IPS DF 6.9 (cell line): ENCODE measurements at places on chromosomes 3 and 15.

DNA sequence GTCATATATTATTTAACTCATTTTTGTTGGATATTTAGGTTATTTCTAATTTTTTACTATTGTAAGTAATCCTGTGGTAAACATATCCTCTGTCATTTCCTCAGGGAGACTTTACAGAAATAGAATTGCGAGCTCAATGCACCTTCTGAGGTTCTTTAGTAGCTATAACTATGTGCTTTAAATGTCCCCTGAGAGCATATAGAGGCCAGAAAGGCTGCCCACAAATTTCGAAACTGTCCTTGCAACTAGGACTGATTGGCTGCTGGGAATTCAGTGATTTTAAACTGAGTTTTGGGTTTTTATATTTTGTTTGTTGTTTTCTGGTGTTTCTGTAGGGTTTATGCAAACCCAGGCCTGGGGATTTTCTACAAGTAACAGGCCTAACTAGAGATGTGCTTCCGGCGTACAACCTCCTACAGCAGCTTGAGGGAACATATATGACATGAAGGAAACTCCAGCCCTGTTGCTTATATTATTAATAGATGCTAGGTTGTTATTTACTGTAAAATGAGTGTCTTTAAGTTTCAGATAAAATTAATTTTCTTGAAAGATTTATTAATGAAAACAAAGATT is 29.1 kb upstream of the P4HTM start:
- H3K4me3 ChIP-seq, result no peak overlapping the region
- H3K27me3 ChIP-seq, result no peaks in the 10 kb centered on the region
- peaks cover 3% of the 10 kb centered on the region; the same call in 1 of the 2 replicates for H3K4me1 ChIP-seq
- H3K27ac ChIP-seq, result no peak overlapping the region
- no peak for DNase-seq
- H3K36me3 ChIP-seq, result no peaks in the 10 kb centered on the region

GRCh38 chr3:78349571-78349970 is 1309.7 kb downstream of the ROBO2 start:
- no peaks in the 10 kb centered on the region for H3K27me3 ChIP-seq
- no peak overlapping the region for H3K27ac ChIP-seq
- H3K36me3 ChIP-seq, result no peaks in the 10 kb centered on the region
- H3K4me1 ChIP-seq, result no peaks in the 10 kb centered on the region; the same call in 1 of the 2 replicates

- H3K4me1 ChIP-seq, result no peaks in the 10 kb centered on the region
- H3K4me3 ChIP-seq, result no peak overlapping the region
- no peaks in the 10 kb centered on the region for H3K27me3 ChIP-seq
These were observed 63.9 kb upstream of the OSTN start for GRCh38 chr3:191135175-191135574.

DNA sequence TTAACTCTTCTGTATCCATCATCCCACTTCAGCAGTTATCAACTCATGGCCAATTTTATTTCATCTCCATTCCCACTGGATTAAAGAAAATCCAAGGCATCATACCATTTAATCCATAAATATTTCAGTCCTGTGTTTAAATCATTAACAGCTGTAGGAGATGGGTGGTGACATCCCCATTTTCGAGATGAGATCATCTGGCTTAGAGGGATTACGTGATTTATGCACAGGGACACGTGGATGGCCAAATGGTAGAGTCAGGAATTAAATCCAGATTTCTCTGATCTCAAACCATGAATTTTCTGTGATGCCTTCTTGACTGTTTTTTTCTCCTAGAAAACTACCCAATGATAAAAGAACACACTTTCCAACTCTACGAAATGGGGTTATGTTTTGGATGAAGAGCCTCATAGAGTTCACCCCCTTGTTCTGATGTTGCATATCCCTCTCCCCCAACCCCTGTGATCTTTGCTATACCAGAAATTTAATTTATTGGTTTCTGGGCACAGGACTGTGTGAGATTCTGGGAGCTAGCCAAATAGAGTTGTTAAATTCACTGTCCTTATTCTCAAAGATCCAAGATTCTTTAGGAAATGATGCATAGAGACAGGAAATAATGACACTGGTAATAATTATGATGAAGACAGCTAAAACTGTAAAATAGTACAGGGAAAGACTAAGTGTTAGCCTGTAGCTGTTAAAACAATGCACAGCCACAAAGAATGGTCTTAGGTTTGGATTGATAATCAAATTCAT is 7.4 kb downstream of the ZNF589 start:
- no peak overlapping the region for H3K27ac ChIP-seq
- H3K27me3 ChIP-seq, result no peaks in the 10 kb centered on the region
- H3K36me3 ChIP-seq, result peaks cover 19% of the 10 kb centered on the region; the same call in 1 of the 2 replicates
- no peak overlapping the region for H3K4me3 ChIP-seq

DNA sequence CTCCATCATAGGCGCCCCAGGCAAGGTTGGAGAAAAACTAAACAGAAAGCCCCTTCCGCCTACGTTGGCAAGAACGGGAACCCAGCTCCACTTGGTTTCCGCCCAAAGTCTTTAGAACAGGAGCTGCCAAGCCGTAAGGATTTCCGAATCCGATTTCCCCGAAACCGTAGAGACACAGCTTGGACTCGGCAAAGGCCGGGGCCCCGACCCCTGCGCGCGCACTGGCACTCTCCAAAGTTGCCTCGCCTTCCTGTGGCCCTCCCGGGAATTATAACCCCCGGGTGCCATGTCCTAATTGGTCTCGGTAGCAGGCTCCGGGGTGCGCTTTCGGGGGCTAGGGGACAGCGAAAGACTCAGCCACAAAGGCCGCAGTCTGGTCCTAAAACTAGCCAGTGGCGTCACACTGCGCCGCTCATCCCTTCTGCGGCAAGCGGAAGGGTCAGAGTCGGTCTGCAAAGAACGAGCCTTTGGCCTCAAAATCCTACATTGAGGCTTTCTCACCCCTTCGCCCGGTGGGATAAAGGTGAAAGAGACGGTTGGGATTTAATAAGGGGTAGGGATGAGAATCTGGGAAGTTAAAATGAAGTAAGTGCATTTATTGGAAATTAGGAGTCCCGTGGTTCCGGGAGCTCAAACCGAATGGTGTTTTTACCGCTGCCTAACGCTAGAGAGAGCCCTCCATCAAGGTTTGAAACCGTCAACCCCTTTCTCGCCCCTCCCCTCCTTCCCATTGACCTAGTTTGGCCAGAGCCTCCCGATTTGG is 6.8 kb downstream of the BCL6 start:
- no peak for DNase-seq
- H3K27me3 ChIP-seq, result no peaks in the 10 kb centered on the region
- H3K36me3 ChIP-seq, result no peaks in the 10 kb centered on the region
- H3K4me1 ChIP-seq, result peaks cover 3% of the 10 kb centered on the region

- H3K27me3 ChIP-seq, result no peaks in the 10 kb centered on the region
- H3K4me1 ChIP-seq, result peaks cover 8% of the 10 kb centered on the region; the same call in 1 of the 2 replicates
- no peaks in the 10 kb centered on the region for H3K36me3 ChIP-seq
- DNase-seq, result no peak
- H3K27ac ChIP-seq, result no peak overlapping the region
These were observed 68.9 kb downstream of the SMAD3 start for GRCh38 chr15:67134067-67134838.

DNA sequence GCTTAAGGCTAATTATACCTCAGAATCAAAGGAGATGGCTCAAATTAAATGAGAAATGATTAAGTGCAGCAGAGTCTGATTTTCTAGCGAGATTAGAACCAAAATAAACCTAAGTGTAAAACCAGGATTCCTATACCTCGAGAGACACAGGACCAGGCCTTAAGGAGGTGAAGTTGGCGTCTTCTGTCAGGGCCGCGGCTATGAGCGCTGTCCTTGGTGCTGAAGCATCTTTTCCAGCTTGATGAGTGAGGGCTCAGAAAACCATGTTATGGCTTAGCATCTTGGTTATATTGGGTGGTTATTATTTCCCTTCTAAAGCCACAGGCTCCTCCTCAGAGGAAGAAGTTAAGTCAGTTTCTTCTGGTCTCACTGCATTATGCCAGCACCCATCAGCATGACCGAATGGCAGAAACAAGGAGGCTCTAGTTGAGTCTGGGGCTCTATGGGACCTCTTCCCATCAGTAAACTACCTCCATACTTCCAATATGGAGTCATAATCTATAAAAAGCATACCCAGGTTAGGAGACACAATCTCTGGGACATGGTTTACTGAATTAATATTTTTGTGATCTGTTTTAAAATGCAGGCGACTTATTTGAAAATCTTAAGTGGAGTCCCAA is 120.1 kb upstream of the NMNAT3 start:
- H3K27me3 ChIP-seq, result no peaks in the 10 kb centered on the region
- no peaks in the 10 kb centered on the region for H3K36me3 ChIP-seq
- peak; percentile 29 for DNase-seq
- H3K4me1 ChIP-seq, result no peaks in the 10 kb centered on the region
- H3K4me3 ChIP-seq, result no peak overlapping the region

DNA sequence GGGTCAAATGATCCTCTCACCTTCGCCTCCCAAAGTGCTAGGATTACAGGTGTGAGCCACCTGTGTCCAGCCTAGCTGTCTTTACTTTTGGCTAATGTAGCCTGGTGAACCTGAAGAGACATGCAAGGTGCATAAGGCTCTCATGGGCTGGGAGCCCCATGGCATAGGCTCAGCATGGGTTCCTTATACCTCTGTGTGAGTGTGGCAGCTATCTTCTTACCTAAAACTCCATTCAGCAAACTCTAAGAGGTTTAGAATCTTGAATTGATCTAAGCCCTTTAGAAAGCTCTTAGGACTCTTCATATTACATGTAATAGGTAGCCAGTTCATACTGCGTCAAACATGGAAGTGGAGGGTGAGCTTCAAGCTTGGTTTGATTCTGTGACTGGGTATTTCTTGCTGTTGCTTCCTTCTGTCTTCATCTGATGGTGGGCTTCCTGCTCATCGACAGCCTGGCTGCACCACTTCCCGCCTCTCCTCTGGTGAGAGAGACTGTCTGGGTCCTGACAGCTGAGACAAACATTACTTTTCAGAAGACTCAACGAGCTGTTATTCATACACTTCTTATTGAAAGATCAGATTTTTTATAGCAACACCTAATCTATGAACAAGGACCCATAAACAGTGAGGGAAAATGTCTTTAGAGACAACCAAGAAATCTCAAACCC is 19.2 kb upstream of the TKT start:
- no peaks in the 10 kb centered on the region for H3K36me3 ChIP-seq
- H3K27me3 ChIP-seq, result no peaks in the 10 kb centered on the region
- no peak overlapping the region for H3K4me3 ChIP-seq

DNA sequence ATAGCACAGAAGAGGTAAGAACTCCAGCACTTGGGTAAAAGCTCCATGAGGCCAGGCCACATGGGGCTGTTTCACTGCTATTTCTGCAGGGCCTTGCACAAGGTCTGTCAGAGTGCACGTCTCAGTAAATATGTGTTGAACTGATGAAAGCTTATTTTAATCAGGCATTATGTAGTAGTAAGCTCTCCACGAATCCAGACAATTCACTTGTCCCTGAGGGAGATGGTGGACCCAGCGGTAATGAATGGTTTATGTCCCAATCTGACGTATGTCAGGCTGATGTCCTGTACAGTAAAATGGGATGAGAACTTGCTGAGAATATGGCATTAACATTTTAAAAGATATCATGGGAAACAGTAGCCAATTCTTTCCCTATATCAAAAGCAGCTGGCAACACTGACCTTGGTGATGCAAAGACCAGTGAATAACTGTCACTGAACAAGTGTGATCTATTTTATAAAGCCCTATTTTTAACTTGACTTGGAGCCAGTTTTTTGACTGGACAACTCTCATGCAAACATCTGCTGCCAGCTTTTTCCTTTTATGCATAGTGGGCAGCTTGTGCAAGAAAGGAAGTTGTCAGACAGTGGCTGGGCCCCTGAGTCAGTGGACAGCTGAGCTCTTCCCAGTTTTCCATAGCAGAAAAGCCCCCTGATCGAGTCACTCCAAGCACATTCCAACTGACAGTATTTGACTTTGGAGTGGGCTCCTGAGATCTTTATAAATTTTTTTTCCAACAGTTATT is 519.8 kb upstream of the MDFIC2 start:
- no peak overlapping the region for H3K4me3 ChIP-seq
- DNase-seq, result no peak
- H3K27ac ChIP-seq, result no peak overlapping the region

GRCh38 chr15:89628301-89628700 is 27.0 kb downstream of the KIF7 start:
- H3K4me1 ChIP-seq, result no peaks in the 10 kb centered on the region; the same call in 1 of the 2 replicates
- peaks cover 79% of the 10 kb centered on the region for H3K36me3 ChIP-seq
- no peak overlapping the region for H3K27ac ChIP-seq
- H3K27me3 ChIP-seq, result no peaks in the 10 kb centered on the region

- H3K4me3 ChIP-seq, result no peak overlapping the region; the same call in 1 of the 2 replicates
- no peak for DNase-seq
- H3K36me3 ChIP-seq, result no peaks in the 10 kb centered on the region
- no peaks in the 10 kb centered on the region for H3K27me3 ChIP-seq
- no peak overlapping the region for H3K27ac ChIP-seq
- H3K4me1 ChIP-seq, result peaks cover 5% of the 10 kb centered on the region; the same call in 1 of the 2 replicates
These were observed 378.3 kb upstream of the RGMA start for GRCh38 chr15:93467337-93467736.

DNA sequence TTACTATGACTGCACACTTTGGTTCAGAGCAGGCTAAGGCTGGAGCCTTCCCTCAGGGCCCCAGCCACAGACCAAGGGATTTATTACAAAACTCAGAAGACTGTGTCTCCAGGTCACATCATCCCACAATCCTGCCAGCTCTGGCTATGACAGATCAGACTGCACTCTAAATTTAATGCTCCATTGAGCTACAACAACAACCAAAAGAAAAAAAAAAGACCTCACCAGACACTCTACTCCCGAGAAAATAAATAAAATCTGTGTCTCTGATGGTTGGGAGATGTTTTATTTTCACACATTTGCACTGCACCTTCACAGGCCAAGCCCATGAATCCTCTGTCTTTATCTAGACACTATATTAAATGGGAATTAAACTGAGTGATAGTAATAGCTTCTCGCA is 50.8 kb upstream of the CTNNB1 start:
- no peaks in the 10 kb centered on the region for H3K36me3 ChIP-seq
- no peak overlapping the region for H3K4me3 ChIP-seq
- DNase-seq, result no peak
- no peaks in the 10 kb centered on the region for H3K27me3 ChIP-seq
- H3K27ac ChIP-seq, result no peak overlapping the region

DNA sequence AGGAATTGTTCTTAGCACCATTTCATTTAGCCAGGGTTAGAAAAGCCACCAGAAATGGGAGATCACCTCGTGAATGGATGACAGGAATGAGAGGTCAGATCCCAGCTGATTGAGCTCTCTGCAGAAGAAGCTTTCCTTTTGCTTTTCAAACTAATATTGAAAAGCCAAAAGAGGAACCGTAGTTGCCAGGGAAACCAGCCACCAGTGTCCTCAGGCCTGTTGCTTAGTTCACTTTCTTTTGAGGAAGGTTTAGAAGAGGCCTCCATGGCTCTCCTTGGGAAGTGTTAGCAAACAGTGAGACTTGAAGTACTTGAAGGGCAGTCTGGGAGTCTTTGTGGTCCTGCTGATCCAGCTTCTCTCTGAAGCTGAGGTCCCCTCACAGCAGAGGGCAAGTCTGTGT is 7.4 kb upstream of the CCK start:
- no peaks in the 10 kb centered on the region; the same call in 1 of the 2 replicates for H3K27me3 ChIP-seq
- H3K4me3 ChIP-seq, result no peak overlapping the region
